Stomach (tissue), 19 donors: ENCODE measurements at places on chromosomes 6 and 20.

DNA sequence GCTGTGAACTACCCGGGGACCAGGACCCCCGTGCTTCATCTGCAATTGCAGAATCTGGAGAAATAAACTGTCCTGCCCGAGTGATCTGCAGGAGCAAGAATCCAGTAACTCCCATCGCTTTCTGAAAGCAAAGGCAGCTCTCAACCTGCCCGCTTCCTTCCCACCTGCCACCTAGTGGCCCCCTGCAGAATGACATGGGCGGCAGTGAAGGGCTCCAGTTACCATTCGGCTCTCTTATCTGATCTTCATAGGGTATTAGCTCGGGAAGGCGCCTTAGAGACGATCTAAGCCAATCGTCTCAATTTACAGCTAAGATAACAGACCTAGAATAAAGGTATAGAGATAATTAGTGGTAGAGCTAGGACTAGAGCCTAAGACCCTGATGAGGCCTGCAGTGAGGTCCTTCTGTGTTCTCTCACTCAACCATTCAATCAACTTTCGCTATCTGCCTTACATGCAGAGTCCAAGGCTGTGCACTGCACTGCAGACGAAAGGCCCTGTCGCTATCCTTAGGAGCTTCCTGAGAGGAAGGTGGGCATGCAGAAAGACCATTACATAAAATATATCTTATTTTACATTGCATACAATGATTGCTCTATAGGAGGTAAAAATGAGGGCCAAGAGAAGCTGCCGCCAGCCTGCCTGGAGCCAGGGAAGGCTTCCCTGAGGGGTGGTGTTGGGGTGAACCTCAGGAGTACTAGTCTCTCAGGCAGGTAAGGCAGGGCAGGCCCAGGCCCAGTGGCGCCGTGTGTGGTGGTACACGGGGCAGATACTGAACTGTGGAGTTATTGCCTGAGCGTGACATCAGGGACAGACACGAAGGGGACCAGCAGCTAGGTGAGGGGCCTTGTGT is 7.1 kb upstream of the PSMG4 start:
- DNase-seq = peak; percentile 94

DNA sequence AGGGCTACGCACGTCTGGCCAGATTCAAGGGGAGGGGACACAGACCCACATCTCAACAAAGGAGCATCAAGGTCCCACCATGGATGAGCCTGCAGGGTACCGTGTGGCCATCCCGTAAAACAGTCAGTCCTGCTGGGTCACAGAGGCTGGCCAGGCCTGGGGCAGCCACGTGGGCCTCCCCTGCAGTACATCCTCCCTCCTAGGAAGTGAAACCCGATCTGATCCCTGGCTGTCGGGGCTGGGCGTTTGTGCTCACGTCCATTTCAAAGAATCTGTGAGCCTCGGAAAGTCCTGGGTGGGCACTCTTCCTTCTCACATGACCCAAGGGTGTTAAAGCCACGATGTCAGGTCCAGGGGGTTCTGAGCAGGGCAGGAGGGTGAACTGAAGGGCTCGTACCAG is 14.3 kb downstream of the SULF2 start:
- DNase-seq = no peak

DNA sequence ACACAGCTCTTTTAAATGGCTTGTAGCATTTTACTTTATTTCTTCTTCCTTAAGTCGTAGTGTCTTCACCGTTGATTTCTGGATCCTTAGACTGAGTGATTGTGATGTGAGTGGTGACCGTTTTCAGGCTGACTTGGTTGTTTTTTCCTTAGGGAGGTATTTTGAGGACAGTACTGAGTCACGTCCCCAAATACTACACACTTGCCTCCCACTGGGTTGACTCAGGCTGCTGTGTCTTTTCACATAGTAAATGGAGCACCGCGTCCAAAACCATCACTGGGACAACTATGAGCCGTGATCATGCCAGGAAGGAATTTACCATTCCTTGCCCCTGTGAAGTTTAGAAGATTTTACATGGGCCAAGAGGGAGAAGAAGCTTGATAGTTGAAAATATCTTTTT is 174.1 kb downstream of the FARS2 start:
- DNase-seq = no peak

DNA sequence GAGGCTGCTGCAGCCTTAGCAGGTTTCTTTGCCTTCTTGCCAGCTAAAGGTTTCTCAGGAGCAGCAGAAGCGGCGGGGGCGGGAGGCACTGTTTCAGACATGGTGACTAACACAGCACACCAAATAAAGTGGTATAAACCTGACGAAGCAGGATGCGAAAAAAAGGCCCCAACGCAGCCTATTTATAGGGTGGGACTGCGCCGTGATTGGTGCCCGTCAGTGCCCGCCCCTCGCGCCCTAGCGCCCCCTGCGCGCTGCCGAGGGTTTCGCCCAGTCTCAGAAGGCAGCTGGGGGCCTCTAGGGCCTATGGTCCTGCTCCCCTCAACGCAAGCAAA is 55.0 kb downstream of the TRIM38 start:
- peak; percentile 95 for DNase-seq

- peak; percentile 24 for DNase-seq
These were observed 139.0 kb downstream of the SOBP start for GRCh38 chr6:107628878-107629277.

DNA sequence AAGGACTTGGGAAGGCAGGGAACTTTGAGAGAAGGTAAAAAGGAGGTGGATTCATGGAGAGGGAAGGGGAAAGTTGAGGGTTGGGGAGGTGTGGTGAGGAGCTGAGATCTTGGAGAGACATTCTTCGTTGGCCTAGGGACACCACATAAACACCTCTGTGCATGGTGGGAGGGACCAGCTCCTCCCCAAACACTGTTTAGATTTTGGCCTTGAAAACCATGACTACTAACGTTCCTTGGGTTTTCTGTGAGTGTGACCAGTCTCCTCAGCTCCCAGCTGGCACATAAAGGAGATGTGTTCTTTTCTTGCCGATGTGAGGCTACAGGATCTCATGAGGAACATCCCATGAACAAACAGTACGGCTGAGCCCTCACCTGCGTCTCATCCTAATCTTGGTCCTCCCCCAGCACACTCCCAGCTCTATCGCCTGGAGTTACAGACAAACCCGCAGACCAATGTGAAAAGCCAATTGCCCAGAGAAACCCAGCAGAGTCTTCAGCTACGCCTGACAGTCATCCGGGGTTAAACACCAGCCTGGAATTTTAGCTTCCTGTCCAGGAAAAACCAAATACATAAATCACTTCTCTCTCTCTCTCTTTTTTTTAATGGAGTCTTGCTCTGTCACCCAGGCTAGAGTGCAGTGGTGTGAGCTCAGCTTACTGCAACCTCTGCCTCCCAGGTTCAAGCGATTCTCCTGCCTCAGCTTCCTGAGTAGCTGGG is 22.0 kb upstream of the DDR1 start:
- DNase-seq = no peak

DNA sequence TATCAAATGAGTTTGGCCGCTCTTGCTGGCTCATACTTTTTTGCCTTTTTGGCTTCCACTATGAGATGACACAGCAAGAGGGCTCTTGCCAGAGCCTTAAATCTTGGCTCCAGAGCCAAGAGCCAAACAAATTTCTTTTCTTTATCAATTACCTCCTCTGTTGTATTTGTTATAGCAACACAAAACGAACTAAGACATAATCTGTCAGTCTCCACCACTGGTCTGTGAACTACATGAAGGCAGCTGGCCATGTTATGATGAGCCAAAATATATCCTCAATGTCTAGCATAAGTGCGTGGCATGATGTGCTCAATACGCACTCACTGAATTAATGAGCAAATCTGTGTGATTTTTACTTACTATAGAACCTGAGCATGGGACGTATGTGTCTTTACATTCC is 220.0 kb upstream of the ZNF217 start:
- no peak for DNase-seq

DNA sequence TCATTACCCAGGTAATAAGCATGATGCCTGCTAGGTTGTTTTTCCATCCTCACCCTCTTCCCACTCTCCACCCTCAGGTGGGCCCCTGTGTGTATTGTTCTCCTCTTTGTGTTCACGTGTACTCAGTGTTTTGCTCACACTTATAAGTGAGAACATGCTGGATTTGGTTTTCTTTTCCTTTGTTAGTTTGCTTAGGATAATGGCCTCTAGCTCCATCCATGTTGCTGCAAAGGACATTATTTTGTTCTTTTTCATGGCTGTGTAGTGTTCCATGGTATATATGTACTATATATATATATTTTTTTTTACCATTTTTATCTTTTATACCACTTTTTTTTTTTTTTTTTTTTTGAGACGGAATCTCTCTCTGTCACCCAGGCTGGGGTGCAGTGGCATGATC is 71.9 kb downstream of the RSPH3 start:
- no peak for DNase-seq

GRCh38 chr6:108699290-108700041 is 138.7 kb downstream of the FOXO3 start:
- DNase-seq = no peak

- DNase-seq = no peak
These were observed 9.3 kb upstream of the MAK start for GRCh38 chr6:10847684-10848083.

DNA sequence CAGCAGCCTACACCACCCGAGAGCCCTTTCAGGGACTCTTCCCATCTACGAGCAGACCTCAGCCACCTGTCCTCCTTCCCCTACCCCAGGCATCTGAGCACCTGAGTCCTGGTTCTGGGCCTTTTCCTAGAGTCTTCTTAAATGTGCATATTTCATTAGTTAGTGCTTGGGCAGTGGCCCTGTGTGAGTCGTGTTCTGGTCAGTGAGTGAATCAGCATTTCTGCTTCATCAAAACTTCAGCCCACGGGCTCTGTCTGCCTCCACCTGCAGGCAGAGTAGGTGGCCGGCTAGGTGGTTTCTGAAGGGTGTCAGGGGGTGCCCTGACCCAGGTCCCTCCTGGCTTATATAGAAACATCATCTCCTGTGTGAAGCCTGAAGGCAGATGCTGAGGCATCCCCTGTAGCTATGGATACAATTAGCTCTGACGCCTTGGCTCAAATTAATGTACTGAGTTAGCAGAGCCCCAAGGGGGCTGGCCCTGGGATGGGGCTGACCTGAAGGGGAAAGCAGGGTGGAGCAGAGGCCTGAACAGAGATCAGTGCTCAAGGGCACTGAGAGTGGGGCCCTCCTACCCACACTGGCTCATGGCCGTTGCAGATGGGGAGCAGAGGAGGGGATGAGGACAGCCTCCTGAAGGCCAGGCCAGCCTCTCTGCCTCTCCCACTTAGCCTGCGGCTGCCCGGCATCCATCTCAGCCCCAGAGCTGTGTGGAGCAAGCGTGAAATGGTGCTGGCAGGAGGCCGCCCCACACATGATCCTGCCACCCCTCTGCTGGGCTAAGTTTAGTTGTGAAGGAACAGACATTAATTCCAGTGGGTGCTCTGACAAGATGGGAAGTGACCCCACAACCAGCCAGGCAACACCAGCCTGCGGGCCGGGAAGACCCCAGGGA is 13.6 kb downstream of the IP6K3 start:
- DNase-seq = no peak

DNA sequence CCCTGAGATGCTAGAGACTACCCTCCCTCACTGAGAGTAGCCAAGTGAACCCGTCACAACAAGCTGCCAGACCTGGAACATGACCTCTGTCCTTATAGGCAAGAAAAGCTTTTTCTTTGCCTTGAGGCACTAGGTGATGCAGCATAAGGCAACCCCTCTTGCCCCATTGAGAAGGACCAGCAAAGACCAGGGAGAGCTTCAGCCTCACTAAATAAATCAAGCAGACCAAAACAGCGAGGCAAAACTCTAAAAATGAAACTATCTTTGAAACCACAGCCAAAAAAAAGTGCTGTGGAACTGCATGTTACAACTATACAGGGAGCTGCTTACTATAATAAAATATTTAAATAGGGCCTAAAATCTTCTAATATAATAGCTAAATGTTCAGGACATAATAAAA is 62.6 kb upstream of the FAM83B start:
- no peak for DNase-seq

DNA sequence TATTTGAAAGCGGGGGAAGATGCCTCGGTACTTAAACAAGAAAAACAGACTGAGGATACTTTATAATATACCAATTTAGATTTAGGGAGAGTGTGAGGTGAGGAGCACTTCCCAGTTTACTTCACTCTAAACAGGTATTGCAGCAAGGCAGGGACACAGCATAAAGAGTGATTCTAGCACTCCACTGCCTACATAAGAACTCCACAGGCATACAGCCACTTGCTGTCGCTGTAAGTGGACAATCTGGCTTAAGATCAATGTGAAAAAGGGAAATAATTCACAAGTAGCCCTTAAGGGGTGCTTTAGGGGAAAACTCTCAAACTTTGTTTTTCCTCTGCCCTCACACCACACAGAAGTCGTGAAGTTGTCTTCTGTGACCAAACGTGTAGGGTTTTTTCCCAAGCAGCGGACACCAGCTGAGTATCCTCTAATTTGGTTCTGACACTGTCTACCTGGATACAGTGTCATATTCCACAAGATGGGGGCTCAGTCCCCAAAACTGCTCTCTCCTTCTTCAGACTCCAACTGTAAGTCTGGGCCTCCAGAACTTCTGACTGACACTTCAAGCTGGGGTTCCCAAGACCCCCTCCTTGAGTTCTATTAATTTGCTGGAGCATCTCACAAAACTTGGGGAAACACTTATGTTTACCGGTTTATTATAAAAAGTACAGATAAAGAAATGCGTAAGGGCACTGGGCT is 9.3 kb downstream of the ADNP start:
- DNase-seq = no peak

GRCh38 chr6:16092990-16093389 is 35.9 kb upstream of the MYLIP start:
- DNase-seq = no peak

DNA sequence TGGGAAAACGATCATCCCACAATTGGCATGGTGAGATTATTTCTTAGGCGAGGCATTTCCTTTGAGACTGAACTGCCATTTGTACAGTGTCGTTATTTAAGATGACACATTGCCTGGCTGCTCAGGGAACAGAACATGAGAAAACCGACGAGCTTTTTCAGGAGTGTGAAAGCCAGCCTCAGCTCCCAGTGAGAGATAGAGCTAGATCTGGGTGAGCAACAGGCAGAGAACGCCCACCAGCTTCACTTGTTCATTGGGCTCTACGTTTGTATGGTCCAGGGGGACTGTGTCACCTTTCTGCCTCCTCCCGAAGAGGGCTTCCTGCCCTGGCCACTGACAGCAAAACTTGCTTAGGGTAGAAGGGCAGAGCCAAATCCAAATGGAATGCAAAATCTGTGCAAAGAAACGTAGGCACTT is 378.1 kb downstream of the RNGTT start:
- DNase-seq = no peak

DNA sequence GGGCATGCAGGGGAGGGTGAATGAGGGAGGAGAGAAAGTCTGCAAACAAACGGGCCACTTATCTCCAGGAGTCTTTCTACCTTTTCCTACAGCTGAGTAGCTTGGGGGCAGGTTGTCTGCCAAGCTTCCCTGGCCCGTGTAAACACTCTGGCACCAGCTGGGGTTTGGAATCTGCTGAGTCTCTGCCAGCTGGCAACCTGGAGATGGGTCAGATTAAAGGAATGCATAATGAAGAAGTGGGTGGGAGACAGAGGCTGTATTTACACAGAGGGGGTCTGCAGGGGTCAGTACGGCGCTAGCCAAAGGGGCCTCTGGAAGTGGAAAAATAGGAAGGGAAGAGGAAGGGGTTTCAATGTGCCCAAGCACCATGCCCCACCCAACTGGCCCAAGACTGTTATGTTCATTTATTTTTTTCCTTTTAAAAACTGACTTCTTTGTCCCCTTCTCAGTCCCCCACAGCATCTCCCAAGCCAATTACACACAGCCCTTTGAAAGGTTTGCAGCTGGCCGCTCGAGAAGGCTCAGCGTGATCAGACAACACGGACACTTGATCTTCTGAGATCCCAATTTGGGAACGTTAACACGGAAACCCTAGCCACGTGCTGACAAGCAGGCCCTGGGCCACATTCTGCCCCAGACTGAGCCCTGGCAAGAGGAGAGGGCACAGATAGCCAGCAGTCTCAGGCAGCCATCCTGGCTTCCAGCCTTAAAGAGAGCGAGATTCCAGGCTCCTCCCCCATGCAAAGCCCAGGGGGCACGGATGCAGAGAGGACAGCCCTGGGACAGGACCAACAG is 25.2 kb downstream of the TRAM2 start:
- DNase-seq = peak; percentile 86
